ENCODE measurements at places on chromosomes 7 and 10.

DNA sequence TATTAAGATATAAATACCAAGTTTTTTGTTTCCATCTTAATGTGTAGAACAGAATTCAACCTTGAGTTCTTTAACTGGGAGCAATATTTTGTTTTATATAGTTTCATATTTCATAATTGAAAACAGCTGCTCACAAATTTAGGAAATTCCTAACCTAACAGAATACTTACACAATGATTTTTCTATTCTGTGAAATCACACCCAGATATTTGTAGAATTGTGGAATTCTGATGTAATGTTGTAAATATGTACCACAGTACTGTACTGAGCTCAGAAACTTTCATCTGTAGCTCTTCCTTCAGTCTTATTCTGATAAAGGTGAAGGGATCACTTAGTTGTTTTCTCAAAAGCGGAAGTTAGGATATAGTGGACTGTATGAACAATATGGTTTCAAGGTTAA lies 143.4 kb upstream of the GLI3 start:
- DNase-seq, result no peak

DNA sequence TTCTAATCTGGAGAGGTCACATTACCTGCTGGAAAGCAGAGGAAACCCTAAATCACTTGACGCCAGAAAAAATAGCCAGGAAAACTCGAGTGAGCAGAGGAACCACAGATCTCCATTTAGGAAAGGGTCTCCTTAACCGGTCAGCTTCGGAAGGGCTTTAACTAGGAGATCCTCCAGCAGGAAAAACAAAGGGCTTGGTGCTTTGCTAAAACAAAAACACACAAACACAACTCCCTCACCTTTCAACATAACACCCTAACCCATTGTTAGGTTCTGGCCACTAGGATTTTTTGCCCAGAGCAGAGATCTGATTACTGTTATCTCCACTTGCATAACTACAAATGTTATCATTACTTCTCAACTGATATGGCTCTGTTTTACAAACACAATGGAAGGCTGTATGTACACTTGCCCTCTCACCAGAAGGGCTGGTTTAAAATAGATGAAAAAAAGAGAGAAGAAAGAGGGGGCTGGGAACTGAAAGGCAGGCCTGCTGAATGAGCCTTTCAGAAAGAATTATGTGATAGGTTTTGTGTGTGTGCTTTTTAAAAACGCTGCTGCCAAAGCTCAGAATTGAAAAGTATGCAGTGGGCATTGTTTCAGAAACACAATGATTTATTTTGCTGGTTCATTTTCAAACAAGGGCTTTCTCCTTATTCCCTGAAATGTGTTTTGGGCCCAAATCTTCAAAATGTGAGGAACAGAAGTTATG lies 161.5 kb downstream of the FGFR2 start:
- DNase-seq, result no peak

DNA sequence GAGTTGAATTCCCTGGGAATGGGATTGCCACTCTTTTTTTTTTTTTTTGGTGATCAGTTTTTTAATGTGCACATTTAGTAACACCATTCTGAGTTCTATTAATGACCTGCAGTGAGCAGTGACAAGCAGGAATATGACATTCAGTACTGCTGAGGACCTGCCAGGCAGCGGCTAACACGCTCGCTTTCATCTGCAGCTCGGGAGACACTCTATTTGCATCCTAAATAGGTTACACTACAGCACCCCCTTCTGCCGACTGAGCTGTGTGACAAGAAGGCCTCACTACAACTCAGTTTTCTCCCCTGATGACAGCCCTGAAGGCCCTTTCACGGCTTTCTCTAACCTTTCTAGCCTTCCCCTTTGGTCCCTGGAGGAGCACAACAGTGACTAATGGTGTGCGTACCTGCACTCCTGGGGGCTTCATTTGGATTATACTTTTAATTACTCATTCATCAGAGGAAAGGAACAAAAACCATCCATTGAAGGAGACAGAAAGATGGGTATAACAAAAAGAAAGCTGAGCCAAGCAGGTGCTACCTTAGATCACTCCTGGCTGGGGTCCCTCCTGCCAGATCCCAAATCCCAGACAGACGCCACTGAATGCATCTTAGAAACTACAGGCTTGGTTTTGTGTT lies 872.4 kb downstream of the LRMDA start:
- DNase-seq, result no peak

DNA sequence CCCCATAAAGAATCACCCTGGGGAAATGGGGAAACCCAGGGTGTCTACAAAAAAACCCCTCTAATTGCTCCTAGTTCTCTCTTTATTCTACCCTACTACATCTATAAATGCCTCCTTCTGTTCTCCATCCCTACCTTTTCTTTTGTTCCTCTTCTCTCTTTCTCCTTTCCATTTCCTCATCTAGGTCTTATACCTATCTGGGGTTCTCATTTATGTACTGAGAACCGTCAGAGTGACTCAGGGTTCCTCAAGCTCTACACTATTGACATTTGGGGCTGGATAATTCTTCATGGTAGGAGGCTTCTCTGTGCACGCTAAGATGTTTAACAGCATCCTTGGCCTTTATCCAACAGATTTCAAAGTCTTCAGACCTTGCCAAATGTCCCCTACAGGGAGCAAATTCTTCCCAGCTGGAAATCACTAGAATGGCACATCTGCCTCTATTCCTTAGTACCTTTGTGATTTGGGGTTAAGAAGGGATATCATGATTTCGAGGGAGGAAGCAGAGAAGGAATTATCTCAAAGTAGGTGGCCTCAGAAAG lies 137.4 kb upstream of the PTN start:
- DNase-seq, result no peak

GRCh38 chr10:92834331-92834730 lies 14.0 kb upstream of the EXOC6 start:
- DNase-seq, result no peak

GRCh38 chr7:15950299-15950698 lies 263.8 kb upstream of the MEOX2 start:
- DNase-seq, result no peak

- no peak for DNase-seq
Measured at GRCh38 chr10:61592581-61592980, 70.1 kb upstream of the CABCOCO1 start.

DNA sequence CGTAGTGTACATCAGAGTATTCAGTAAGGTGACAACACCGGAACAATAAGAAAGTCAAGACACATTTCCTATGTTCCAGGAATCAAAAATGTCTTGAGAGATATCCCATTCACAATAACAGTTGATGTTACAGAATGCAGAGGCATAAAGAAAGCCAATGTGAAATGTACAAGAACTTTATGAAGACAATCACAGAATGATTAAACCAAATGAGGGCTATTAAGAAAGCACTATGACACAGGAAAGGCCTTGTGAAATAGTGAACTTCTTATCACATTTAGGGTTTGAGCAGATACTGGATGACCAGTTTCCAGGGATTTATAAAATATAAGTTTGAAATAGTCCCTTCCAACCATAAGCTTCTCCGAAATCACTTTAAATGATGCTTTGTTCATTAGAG lies 52.7 kb downstream of the VWDE start:
- DNase-seq, result no peak
